ENCODE measurements at places on chromosomes 5 and 9.

- no peak for DNase-seq
Measured at GRCh38 chr5:170651604-170652277, 131.8 kb upstream of the GABRP start.

DNA sequence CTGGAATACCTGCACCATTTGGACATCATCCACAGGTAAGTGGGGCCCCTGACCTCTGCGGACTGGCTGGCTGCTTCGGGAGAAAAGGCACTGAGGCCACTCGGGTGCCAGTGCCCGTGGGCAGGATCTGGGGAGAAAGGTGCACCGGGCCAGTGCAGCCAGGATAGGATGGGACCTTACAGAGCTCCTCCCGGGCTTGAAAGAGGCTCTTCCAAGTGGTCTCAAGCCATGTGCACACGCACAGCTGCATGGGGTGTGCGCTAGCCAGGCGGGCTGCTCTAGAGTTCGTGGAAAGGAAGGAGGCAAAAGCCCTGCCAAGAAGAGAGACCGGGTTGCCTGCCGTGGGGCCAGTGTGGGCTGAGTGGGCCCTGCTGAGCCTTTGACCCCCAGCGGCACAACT lies 13.4 kb downstream of the STKLD1 start:
- no peak for DNase-seq

GRCh38 chr5:65910711-65911110 lies 15.7 kb upstream of the ERBIN start:
- no peak for DNase-seq

- no peak for DNase-seq
Measured at GRCh38 chr9:93064392-93065134, 6.1 kb downstream of the SUSD3 start.

GRCh38 chr9:84241817-84242373 lies 98.7 kb downstream of the SLC28A3 start:
- no peak for DNase-seq

GRCh38 chr9:38352530-38353328 lies 39.8 kb upstream of the ALDH1B1 start:
- DNase-seq = no peak

DNA sequence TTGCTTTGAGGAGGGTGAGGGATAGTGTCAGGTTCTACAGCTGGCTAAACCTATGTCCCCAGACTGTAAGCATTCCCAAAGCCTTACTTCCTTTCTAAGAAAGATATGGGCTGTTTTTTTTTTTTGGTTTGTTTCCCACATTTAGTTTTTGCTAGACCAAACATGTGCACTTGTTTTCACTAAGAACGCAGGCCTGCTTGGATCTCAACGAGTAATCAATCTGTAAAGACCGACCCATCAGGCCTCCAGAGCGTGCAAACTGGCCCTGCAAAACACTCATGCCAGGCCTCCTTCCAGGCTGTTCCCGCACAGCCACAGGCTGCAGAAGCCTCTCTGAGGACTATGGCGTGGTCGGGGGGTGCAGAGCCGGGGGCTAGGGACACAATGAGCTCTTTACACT lies 304.8 kb upstream of the PANK3 start:
- no peak for DNase-seq

- DNase-seq = peak; percentile 61
Measured at GRCh38 chr5:2038321-2039179, 155.8 kb upstream of the IRX4 start.

GRCh38 chr5:138665261-138665660 lies 88.0 kb upstream of the CTNNA1 start:
- no peak for DNase-seq

DNA sequence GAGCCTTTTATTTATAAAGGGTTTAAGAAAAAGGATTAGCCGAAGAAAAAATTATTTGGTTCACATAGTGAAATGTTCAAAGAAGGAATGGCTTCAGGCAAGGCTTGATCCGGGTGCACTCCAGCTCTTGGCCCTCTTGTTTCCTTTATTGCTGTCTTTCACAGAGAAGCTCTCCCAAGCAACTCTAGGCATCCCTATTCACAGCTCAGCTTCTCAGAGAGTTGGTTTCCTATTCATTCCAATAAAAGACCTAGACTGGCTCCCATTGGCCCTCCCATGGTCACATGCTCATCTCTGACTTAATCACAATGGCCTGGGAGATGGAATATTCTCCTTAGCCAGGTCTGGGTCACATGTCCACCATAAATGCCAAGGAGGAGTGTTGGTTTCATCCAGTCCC lies 9.4 kb upstream of the FGFR4 start:
- DNase-seq = no peak

DNA sequence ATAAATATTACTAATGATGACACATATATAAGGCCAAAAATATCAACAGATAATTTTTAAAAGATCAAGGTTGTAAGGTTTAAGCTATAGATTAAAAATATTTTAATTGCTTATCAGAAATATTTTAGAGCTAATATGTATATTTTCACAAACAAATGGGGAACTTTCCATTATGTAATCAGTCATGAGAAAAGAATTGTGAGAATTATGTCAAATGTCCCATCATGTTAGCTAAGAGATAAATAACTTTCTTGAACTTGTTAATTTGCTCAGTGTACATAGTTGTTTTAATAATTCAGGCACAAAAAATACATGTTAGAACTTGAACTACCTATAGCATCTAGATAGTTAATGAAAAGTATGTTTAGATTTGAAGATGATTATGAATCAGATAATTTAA lies 67.7 kb downstream of the SYK start:
- no peak for DNase-seq

GRCh38 chr5:14521748-14522147 lies 59.8 kb upstream of the OTULINL start:
- no peak for DNase-seq

GRCh38 chr5:69527128-69527770 lies 32.7 kb upstream of the GTF2H2C start:
- no peak for DNase-seq

DNA sequence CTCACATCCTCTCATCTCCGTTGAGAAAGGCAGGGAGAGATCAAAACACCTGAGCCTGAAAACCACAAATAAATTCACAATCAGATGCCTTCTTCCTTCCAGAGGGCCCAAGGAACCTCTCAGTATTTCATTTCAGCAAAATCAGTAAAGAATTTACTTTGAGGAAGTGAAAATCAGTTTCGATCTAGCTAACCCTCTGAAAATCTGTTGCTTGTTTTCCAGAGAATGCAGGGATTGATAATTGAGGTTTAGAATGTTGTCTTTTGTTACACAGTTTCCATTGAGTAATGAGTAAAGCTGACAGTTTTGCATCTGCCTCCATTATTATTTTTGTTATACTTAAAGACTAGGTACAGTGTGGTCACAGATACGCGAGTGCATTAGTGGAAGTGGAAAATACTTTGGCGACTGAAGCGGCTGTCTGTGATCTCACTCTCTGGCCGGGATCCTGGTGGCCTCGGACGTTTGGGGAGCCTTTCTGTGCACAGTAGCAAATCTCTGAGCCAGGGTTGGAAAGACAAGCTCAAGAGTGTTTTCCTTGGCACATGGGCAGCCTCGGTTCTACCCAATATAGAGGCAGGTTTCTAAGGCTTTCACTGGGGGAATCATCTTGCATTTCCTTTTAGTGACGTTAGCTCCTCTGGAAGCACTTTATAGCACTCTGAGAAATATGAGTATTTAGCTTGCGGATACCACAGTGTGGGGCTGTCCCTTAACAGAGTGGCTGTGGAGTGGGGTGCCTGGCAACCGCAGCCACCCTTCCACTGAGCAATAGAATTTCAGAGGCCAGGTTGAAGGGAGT lies 32.2 kb upstream of the ANGPTL2 start:
- DNase-seq = no peak

GRCh38 chr9:133818444-133818843 lies 80.3 kb upstream of the SARDH start:
- DNase-seq = no peak

DNA sequence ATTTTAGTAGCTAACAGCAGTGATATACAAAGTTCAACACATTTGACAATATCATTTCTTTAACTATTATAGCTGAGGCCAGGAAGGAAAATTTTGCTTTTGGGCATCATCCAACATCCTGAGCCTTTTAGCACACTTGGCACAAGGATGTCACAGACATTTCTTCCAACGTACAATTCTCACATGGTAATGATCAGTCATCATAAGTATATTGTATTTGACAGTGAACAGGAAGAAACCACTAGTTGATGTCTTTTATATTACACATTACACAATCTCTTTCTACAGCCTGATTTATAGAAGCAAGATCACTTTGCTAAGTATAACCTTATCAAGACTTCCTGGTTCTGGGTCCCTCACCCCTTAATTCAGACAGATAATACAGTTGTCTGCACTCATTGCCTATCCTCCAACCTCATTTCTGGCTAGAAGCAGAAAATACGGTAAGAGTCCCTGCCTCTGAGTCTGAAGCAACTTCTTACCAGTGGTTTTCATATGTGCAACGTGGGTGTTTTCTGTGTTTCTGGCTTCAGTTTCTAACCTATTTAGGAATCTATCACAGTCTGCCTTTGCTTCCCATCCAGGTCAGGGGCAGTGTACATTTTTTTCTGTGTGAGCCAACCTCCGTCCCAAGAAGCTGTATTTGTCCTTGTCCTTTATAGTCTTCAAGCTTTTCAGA lies 167.8 kb downstream of the PAM start:
- no peak for DNase-seq

DNA sequence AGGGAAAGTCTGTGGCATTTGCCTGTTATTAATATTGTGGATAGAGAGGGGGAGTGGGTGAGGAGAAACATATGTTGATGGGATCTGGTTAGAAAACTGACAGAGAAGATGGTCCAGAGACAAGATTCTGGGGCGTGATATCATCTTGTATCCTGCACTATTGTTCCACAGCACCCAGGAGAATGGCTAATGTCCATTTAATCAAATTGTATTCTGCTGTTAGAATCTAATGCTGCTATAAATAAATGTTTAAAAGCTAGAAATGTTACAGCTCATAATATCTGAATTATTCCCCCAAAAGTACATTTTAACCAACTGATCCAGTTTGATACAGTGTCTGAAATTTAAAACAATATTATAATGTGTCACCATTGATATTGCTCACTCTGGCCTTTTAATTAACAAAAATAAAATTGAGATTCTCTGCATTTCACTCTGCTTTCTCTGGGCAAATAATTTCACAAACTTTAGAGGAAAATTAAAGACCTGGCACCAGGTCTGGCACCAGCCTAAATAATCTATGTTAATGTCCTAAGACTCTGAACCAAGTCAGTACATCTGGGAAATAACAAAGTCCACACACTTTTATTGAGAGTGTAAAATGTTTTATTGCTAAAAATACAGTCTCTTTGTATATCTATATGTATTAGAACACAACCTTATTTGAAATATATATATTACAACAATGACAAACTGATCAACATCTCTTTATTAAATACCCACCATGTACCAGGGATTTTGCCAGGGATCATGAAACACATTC lies 18.8 kb downstream of the HTR4 start:
- DNase-seq = no peak

DNA sequence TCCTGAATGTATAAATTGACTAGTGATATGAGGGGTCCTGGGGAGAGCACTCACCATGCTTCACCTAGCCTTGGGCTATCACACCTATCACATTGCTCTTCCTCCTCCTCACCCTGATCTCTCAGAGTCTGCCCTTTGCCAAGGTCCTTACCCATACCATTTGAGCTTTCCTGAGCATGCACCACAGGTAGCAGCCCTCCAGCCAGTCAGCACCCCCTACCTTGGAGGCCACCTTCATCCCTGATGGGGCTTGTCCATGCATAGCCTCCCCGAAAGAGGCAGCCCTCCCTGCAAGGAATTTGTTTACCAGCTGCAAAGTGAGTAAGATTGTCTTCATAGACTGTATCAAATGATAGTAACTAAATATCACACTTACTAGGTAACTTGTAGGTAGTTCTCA lies 83.1 kb downstream of the ALDH7A1 start:
- no peak for DNase-seq

DNA sequence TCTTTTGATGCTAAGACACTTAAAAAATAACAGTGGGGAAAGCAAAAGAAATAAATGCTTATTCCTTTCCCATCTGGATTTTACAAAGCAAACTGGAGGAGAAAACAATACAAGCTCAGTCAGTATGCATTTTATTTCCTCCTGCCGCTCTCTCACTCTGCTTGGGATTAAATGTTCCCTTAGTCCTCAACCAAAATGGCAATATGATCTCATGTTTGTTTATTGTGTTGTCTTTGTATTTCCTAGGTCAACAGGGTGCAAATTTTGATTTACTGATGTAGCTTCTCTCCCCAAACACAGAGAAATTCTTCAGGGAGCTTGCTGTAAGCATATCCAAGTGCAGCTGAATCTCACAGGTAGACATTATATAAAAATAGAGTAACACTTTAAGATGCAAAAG lies 92.1 kb upstream of the ERBIN start:
- DNase-seq = no peak

DNA sequence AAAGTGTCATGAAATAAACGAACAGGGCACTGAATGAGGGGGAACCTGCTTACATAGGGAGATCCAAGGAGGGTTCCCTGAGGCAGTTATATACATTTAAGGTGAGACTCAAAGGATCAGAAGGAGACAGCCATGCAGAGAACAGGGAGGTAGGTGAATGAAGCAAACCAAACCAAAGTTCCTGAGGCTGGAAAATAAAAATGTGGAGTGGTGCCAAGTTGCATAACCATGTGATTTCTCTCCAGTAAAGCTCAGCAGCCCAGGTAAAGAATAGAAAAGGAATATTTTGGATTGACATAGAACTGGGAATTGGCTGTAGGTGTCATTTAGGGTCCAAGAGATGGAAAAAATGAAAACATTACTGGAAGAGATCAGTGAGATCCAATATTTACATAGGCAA lies 110.7 kb downstream of the CAAP1 start:
- no peak for DNase-seq

- no peak for DNase-seq
Measured at GRCh38 chr9:38332625-38333024, 59.9 kb upstream of the ALDH1B1 start.

DNA sequence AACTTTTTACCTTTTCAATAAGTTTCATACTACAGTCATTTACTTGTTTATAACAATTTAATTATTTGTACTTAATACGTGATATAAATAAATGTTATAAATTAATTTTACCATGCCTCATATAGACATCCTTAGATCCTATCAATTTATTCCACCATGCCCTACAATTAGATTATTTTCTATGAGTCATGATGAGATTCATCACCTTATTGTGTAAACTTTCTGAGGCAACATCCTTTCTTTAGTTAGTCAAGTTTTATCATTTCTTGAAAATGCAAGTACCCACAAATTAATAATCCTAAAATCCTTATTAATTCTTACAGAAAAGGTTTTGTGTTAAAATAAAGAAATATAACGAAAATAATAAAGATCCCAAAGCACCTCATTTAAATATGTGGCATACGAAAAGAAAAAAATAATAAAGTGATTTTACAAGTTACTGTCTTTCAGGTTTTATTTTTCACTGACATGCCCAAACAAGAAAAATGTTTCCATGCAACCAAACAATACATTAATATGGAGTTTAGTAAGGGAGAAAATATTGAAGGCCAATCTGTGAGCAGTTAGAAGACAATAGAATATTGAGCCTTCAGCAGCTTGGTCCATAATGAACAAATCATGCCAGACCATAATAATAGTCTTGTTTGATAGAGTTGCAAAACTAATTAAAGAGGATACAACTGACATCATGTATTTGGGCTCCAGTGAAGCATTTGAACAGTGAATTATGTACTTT lies 188.7 kb upstream of the MRPS30 start:
- DNase-seq = no peak

- no peak for DNase-seq
Measured at GRCh38 chr5:176134529-176135223, 103.5 kb upstream of the SIMC1 start.

Data from D721Med (cell line).